ENCODE measurements at places on chromosomes 2 and 18. TPM values are rescaled to one million over a fixed set of nuclear protein-coding genes. Genes with fewer than 3 reads are reported as not detected.

The SPP2 gene
- total RNA-seq = not detected

GRCh38 chr18:1392046-1392445 lies 487.4 kb downstream of the ADCYAP1 start:
- DNase-seq = no peak
- no peak overlapping the region for H3K27ac ChIP-seq
- H3K4me1 ChIP-seq = peaks cover 36% of the 10 kb centered on the region
- H3K4me3 ChIP-seq = no peak overlapping the region
- no peaks in the 10 kb centered on the region for H3K36me3 ChIP-seq

DNA sequence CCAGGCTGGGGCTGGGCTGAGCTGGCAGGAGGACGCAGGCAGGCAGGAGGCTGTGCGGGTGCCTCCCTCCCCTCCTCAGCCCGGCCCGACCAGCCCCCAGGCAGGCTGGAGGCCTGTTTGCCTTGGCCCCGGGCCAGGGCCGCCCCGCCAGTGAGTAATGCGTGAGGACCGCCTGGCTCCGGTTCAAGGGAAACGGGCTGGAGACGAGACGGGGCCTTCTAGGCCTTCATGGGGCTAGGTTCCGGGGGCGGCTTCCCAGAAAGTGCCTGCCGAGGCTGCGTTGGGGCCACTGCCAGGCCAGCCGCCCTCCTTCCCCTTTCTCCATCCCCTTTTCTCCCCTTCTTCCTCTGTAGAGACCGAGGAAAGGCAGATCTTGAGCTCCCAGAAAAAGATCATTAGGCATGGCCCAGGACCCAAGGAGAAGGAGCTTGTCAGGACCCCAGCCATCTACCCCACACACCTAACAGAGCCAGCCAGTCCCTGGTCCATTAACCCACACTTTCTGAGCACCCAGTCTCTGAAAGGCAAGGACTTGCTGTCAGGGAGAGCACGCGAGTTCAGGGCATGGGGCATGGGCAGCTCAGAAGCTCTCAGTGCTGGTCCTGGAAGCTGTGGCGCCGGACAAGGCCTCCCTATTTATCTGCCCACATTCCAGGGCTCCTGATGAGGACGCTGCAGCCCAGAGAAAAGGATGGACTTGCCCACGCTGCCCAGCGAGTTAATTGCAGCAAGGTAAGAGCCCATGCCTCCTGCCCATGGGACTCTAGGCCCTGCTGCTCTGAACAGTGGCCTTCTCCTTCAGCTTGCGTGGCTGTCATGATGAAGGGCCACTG lies 48.5 kb downstream of the SMAD7 start:
- H3K4me3 ChIP-seq = no peak overlapping the region
- no peaks in the 10 kb centered on the region for H3K27me3 ChIP-seq
- no peaks in the 10 kb centered on the region for H3K36me3 ChIP-seq
- no peak overlapping the region for H3K27ac ChIP-seq

The CPLX4 gene
- not detected for total RNA-seq

GRCh38 chr18:36411745-36412168 lies 114.2 kb downstream of the FHOD3 start:
- H3K27ac ChIP-seq = no peak overlapping the region
- no peak overlapping the region for H3K4me3 ChIP-seq
- H3K4me1 ChIP-seq = peaks cover 2% of the 10 kb centered on the region
- no peaks in the 10 kb centered on the region for H3K36me3 ChIP-seq
